ENCODE measurements at places on chromosomes 3 and 15.

GRCh38 chr15:83685916-83686332, 32.0 kb downstream of the ADAMTSL3 start:
- no peak overlapping the region for H3K4me3 ChIP-seq
- H3K4me1 ChIP-seq = no peaks in the 10 kb centered on the region
- DNase-seq = no peak
- H3K27me3 ChIP-seq = no peaks in the 10 kb centered on the region
- no peaks in the 10 kb centered on the region for H3K36me3 ChIP-seq
- no peak overlapping the region for H3K27ac ChIP-seq

DNA sequence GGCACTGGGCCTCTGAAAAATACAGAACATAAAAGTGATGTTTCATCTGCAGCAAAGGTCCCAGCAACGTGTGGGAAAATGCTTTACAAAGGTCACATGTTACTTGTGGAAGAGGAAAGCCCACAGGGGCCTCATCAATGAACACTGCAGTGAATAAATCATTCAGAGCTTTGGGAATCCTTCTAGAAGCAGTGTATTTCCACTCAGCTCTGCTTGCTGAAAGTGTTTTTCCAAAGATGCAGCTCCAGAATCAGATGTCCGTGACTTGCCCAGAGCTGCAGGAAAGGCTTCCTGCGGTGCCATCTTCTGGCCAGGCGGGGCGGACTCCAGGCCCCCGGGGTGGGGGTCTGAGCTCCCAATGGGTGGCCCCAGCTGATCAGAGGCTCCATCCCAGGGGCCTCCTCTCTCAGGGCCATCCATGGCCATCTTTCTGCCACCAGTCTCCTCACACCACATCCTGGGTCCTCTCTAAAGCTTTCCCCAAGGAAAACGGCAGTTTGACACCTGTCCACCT, 81.5 kb downstream of the C3orf70 start:
- no peak overlapping the region for H3K4me3 ChIP-seq
- peaks cover 18% of the 10 kb centered on the region for H3K4me1 ChIP-seq
- no peaks in the 10 kb centered on the region for H3K36me3 ChIP-seq
- H3K27me3 ChIP-seq = no peaks in the 10 kb centered on the region

- H3K27ac ChIP-seq = no peak overlapping the region
- no peaks in the 10 kb centered on the region for H3K27me3 ChIP-seq
- H3K36me3 ChIP-seq = no peaks in the 10 kb centered on the region
- DNase-seq = no peak
Observed at GRCh38 chr15:47870956-47871625, 153.8 kb downstream of the SEMA6D start.

- peaks cover 7% of the 10 kb centered on the region for H3K27me3 ChIP-seq
- no peak overlapping the region for H3K27ac ChIP-seq
- no peak overlapping the region for H3K4me3 ChIP-seq
- DNase-seq = no peak
- no peaks in the 10 kb centered on the region for H3K4me1 ChIP-seq
Observed at GRCh38 chr15:47813748-47814384, 96.6 kb downstream of the SEMA6D start.

DNA sequence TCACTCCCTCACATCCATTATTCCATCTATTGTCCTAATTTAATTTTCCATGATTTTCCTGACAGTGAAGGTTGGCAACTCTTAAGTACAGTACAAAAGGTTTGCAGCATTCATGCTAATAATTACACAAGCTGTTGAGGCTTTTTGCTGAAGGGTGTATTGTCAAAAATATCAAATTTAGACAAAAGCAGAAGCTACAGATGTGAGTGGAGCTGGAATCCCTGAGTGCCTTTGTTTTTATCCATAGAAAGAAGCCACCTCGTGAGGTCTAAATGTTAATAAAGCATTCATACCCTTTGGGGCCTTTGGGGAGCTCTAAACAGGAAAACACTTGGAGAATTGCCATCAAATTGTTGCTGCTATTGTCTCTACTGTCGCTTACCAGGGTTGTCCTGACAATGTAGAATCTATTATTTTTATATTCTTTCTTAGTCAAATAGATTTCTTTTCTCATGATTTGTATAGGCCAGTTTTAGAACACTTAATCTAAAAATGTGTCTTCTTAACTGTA, 185.8 kb upstream of the ROBO1 start:
- H3K27me3 ChIP-seq = no peaks in the 10 kb centered on the region
- no peak for DNase-seq
- H3K27ac ChIP-seq = no peak overlapping the region

Measured in large intestine (tissue), 12 donors.